Naive thymus-derived CD8-positive, alpha-beta T cell (primary cell): ENCODE measurements at places on chromosomes 2 and 18. TPM values are rescaled to one million over a fixed set of nuclear protein-coding genes. Genes with fewer than 3 reads are reported as not detected.

DNA sequence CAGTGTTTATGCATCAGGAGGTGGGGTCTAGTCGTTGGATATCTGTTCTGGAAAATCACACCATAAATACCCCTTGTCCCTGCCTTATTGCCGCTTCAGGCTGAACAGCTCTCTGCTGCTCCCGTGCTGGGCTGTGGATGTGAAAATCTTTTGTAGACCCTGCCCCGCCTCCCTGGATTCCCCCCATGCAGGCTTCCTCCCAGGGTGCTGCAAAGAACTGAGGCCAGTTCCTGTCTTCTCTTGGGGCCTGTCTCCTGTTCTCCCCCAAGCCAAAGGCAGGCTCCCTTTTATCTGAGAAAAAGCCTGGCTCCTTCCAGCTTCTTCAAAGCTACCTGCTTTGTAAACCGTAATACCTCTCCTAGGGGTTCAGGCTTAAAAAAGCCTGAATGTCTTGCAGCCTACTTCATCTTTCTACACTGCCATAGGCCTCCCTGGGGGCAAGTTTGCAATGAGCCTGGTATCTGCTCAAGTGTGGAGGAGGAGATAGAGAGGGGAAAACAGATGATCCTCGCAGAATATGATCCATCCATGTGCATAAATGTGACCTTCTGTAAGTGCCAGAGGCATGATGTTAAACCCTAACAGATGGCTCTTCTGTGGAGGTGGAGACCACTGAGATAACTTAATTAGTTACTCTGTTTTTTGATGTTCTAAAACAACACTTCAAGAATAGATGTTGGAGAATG is 55.3 kb downstream of the VWA3B start:
- no peak for DNase-seq
- no peaks in the 10 kb centered on the region for H3K4me1 ChIP-seq
- H3K27me3 ChIP-seq = no peaks in the 10 kb centered on the region
- H3K36me3 ChIP-seq = no peaks in the 10 kb centered on the region

GRCh38 chr18:12445554-12445953 is 37.8 kb downstream of the PRELID3A start:
- DNase-seq = no peak
- H3K27me3 ChIP-seq = peaks cover 3% of the 10 kb centered on the region
- no peak overlapping the region for H3K4me3 ChIP-seq
- H3K27ac ChIP-seq = no peak overlapping the region
- no peaks in the 10 kb centered on the region for H3K36me3 ChIP-seq
- no peaks in the 10 kb centered on the region for H3K4me1 ChIP-seq

DNA sequence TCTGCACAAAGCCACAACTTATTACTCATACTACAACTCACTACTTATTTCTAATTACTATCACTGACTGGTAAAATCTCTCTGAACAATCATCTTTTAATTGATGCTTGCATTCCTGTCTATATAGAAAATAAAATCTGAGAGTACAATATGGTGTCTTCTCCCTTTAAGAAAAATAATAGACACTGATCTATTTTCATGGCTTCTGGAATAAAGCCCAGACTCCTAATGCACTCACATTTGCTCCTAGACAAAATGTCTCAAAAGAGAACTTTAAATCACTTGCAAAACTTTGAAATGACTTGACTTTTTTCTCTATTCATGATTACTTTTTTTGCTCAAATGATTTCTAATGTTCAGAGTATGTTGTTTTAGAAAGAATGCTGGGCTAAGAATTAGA is 28.7 kb downstream of the ESCO1 start:
- no peaks in the 10 kb centered on the region for H3K27me3 ChIP-seq
- no peak overlapping the region for H3K27ac ChIP-seq
- no peak for DNase-seq
- H3K36me3 ChIP-seq = peaks cover 94% of the 10 kb centered on the region
- H3K4me3 ChIP-seq = no peak overlapping the region

- H3K4me3 ChIP-seq = no peak overlapping the region
- DNase-seq = no peak
- H3K36me3 ChIP-seq = no peaks in the 10 kb centered on the region
- no peaks in the 10 kb centered on the region for H3K4me1 ChIP-seq
Measured at GRCh38 chr2:75949385-75950030, 238.8 kb upstream of the GCFC2 start.

GRCh38 chr18:62523255-62523588 is 397 bp downstream of the ZCCHC2 start:
- DNase-seq = no peak
- no peaks in the 10 kb centered on the region for H3K36me3 ChIP-seq
- no peak overlapping the region for H3K4me3 ChIP-seq
- no peaks in the 10 kb centered on the region for H3K27me3 ChIP-seq
- H3K27ac ChIP-seq = peak overlapping the region; percentile 40
- peaks cover 55% of the 10 kb centered on the region for H3K4me1 ChIP-seq

GRCh38 chr2:206512999-206513398 is 69.7 kb downstream of the ADAM23 start:
- no peak overlapping the region for H3K27ac ChIP-seq
- no peak for DNase-seq
- peaks cover 28% of the 10 kb centered on the region for H3K27me3 ChIP-seq
- no peak overlapping the region for H3K4me3 ChIP-seq
- H3K36me3 ChIP-seq = no peaks in the 10 kb centered on the region

Gene PLGLB2
- 3.1 TPM for total RNA-seq

Gene FAM228B
- total RNA-seq = 28.5 TPM

Gene ACTG2
- total RNA-seq = not detected

Gene SEPTIN10
- total RNA-seq = not detected

Gene UGT1A7
- total RNA-seq = not detected
